ENCODE measurements at places on chromosomes 12 and 14.

DNA sequence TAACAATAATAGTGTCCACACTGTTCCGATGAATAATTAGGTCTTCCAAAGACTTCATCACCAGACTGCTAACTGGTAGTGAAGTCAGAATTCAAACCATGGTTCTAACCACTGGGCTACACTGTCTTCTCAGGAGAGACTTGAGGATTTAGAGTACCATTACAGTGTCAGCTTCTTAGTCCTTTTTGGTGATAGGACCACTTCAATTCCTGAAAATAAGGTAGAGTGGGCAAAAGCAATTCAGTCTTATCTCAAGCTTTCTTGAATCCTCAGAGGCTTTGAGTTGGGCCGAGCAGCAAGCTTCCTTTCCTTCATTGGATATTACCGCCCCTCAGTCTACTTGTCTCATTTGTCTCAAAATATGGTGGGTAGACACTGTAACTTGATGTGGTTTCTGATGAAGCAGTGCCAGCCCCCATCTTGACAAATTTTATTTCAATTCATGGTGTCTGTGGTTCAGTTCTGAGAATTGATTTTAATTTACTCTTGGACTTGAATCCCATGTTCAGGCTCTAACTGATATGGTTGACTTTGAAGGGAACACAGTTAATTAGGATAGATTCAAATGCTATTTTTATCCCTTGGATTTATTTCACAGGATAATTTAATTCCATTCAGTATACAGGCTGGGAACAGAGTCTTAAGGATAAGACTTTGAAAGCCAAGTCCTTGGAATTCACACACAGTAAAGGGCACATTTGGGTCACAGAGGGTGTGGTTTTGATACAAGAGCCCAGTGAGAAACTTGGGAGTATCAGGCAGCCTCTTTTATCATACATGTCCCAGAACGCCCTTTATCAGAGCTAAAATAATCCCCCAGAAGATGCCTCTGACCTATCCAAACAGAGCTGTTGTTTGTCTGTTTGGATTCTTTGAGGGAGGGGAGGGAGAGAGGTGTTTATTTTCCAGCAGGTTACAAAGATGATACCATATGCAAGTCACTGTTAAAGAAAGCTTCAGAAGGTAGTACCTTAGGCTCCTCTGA lies 167.3 kb downstream of the PRKCH start:
- DNase-seq = no peak

DNA sequence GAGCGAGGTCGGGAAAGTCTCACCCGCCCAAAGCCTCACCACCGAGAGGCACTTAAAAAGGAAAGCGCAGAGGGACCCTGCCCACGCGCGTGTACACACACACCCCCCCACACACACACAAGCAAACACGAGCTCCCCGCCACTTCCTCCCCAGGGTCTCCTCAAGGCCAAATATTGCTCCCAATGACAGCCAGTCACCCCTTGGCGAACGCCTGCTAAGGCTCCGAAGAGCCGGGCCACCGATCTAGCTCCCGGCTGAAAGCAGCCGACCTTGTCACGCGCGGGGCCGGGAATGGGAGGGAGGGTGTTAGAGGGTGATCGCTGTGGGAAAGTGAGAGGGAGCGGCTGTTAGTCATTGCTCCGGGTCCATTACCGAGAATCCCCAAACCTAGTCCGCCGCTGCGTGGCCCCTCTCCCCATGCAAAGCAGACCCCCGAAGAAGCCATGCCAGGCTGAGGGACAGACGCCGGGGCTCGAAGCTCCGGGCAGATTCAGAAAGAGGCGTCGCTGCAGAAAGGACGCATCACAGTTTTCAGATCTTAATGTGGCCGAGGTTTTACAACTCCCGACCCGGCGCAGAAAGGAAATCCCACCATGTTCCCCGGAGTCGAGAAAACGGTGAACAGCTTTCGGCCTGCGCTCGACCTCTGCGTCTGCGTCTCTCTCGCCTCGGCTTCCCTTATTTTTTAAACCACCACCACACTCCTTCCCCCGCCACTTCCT lies 2.6 kb downstream of the BMP4 start:
- DNase-seq = peak; percentile 51

DNA sequence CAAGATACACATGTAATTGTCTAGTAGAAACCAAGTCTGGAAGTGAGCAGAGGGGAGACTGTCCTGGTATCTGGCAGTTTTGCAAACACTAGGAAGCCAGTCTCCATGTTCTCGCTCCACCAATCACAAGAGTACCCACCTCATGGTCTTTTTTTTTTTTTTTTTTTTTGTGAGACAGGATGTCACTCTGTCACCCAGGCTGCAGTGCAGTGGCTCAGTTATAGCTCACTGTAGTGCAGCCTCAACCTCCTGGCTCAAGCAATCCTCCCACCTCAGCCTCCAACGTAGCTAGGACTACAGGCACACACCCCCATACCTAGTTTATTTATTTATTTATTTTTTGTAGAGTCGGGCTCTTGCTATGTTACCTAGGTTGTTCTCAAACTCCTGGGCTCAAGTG lies 189.2 kb downstream of the EFCAB11 start:
- no peak for DNase-seq

- DNase-seq = no peak
These were observed 954 bp downstream of the HAUS4 start for GRCh38 chr14:22955702-22956569.

- DNase-seq = no peak
These were observed 588.2 kb downstream of the NRXN3 start for GRCh38 chr14:78758333-78758732.

DNA sequence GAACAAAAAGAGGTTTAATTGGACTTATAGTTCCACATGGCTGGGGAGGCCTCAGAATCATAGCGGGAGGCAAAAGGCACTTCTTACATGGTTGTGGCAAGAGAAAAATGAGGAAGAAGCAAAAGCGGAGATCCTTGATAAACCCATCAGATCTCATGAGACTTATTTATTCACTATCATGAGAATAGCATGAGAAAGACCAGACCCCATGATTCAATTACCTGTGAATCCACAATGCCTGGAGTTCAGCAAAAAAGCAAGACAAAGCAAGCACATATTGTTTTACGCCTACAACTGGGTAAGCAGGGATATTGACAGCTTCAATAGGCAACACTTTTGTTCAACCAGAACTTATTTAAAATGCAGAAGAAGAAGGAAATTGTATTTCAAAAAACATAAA lies 218.2 kb downstream of the RPL10L start:
- no peak for DNase-seq

Data from psoas muscle (tissue), 8 donors.